ENCODE measurements at places on chromosomes 6 and 20. TPM values are rescaled to one million over a fixed set of nuclear protein-coding genes. Genes with fewer than 3 reads are reported as not detected.

MMS22L gene
- 64.2 TPM for total RNA-seq

DNA sequence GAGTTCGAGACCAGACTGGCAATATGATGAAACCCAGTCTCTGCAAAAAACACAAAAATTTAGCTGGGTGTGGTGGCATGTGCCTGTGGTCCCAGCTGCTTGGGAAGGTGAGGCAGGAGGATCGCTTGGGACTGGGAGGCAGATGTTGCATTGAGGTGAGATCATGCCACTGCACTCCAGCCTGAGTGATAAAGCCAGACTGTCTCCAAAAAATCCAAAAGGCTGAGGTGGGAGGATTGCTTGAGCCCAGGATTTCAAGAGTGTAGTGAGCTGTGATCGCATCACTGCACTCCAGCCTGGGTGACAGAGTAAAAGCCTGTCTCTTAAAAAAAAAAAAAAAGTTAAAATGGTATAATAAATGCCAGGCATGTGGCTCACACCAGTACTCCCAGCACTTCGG, 1.3 kb upstream of the PTCRA start:
- no peak overlapping the region for H3K4me3 ChIP-seq
- DNase-seq, result no peak
- no peaks in the 10 kb centered on the region for H3K27me3 ChIP-seq
- H3K36me3 ChIP-seq, result no peaks in the 10 kb centered on the region

DNA sequence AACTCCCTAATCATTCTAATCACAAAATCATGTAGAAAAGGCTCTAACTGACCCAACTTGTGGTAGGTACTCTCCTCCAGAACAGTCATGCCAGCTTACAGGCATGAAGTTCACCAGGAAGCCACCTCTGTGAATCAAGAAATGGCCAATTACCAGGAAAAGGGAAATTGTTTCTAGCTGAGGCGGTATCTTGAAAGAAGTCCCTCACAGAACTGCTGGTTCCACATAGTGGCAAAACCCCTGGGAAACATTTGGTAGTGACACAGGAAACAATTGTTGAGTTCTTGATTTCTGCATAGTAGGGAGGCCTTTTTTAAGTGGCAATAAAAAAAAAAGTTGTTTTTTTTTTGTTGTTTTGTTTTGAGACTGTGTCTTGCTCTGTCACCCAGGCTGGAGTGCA, 3.4 kb upstream of the ZHX3 start:
- no peaks in the 10 kb centered on the region for H3K27me3 ChIP-seq
- DNase-seq, result no peak
- H3K4me1 ChIP-seq, result peaks cover 2% of the 10 kb centered on the region
- no peak overlapping the region for H3K4me3 ChIP-seq

- H3K4me1 ChIP-seq, result peaks cover 15% of the 10 kb centered on the region
- H3K27me3 ChIP-seq, result no peaks in the 10 kb centered on the region
- H3K36me3 ChIP-seq, result no peaks in the 10 kb centered on the region
Measured at GRCh38 chr20:57663681-57664451, 43.6 kb upstream of the ZBP1 start.

TGM3 gene
- not detected for total RNA-seq

DNA sequence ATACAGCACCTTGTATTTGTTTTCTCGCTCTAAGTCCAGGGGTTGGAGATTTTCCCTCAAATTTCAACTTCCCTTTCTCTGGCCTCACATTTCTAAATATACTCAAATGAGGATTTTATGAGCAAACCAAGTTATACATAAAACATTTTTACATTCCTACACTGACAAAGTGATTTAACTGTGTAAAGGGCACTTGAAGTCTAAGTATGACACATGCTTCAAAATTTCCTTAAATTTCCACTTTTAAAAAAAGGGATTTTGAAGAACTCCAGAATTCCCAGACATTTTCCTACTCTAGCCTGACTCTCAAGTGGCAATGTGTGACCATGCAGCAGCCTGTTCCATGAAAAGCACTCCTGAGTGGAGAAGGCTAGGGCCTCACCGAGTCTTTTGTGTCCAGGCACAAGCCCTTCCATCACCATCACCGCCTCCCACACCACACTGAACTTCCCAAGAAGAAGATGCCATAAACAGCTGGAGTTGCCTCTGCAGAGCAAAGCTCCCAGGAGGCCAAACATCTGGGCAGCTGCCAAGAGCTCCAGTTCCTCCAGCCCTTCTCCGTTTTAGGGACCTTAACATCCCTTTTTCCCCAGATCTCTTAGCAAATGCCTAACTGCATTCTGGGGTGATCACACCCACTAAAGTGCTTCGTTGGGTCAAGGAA, 68.9 kb downstream of the NCR2 start:
- no peak overlapping the region for H3K4me3 ChIP-seq
- H3K27me3 ChIP-seq, result peaks cover 93% of the 10 kb centered on the region
- no peak overlapping the region for H3K27ac ChIP-seq
- peaks cover 31% of the 10 kb centered on the region for H3K4me1 ChIP-seq

AARS2 gene
- total RNA-seq, result 19.8 TPM

DNA sequence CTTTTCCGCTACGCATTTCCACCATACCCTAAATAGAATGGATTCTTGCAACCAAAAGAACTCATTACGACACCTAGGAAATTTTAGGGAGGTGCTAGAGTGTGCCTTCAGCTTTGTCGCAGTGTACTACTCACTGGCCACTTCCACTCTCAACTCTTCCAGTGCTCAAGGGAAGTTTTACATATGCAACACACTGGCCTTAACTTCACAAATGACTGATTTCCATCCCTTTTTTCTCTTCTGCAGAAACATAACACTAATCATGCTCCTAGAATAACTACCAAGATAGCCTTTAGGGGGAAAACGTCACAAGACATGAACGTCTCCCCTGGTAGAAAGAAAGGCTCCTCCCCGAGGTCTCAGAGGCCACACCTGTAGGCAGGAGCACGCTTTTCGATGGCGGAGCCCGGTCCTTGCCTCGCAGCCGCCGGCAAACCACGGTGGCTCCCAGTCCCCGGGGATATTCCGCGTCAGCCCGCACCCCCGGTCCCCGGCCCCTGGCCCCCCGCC, 584 bp downstream of the LYRM4 start:
- H3K4me1 ChIP-seq, result peaks cover 10% of the 10 kb centered on the region
- DNase-seq, result peak; percentile 89
- peak overlapping the region; percentile 98 for H3K4me3 ChIP-seq
- H3K36me3 ChIP-seq, result peaks cover 4% of the 10 kb centered on the region

GABRR2 gene
- 0.39 TPM for total RNA-seq

DNA sequence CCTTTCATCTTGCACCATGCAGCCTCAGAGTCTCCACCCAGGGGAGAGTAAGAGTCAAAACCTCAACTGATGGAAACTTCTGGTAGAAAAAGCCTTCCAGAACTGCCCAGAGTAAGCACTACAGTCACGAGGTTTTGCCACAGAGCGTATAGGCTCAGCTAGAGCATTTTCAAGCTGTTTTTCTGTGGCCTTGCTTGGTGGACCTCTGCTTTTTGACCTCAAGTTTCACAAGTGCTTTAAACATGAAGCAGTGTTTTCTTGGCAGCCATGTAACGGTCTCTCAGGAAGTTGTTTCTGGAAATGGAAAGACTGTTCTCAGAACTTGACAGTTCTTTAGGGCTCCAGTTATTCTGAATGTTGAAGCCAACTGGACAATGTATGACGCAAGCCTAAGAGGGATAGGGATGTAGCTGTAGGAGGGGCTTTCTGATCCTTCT, 146.5 kb downstream of the ZDHHC14 start:
- no peaks in the 10 kb centered on the region for H3K27me3 ChIP-seq
- H3K4me1 ChIP-seq, result peaks cover 25% of the 10 kb centered on the region
- no peak overlapping the region for H3K27ac ChIP-seq
- no peak overlapping the region for H3K4me3 ChIP-seq

DNA sequence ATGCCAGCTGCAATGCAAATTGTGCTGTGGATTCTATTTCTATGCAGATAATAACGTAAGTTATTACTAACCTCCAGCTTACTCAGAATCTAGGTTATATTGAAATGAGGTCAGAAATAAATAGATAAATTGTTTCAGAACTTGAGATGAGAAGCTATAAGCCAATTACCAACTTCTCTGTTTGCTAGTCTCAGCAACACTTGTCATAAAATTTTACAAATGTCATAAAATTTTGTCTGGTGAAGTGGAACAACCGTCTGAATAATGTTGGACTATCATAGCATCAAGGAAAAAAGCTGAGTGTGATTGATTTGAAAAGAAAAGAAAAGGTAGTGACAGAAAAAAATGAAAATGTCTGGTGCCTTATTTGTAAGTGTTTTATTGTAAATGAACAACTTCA, 36.7 kb downstream of the COL9A1 start:
- no peaks in the 10 kb centered on the region for H3K27me3 ChIP-seq
- H3K4me1 ChIP-seq, result no peaks in the 10 kb centered on the region
- no peak for DNase-seq
- no peak overlapping the region for H3K4me3 ChIP-seq
- no peaks in the 10 kb centered on the region for H3K36me3 ChIP-seq

- H3K27ac ChIP-seq, result no peak overlapping the region
- DNase-seq, result no peak
- no peaks in the 10 kb centered on the region for H3K27me3 ChIP-seq
Measured at GRCh38 chr6:22164236-22164635, 132.6 kb downstream of the PRL start.

DNA sequence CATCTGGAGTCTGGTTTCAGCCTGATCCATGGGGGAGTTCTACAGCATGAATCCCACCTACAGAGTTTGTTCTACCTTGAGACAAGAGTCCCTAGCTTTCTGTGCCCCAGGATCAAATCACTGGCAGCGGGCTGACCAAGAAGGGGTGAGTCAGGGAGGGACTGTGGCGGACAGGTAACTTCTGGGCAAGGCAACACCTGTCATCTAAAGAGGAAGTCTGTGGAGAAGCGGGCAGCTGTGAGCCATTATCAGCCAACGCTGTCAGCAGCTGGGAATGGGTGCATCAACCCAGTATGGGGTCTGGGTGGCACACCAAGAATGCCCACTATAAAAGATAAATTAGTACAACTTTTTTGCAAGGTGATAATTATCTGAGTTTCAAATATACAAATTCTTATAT, 45.9 kb downstream of the UBE3D start:
- no peak overlapping the region for H3K4me3 ChIP-seq
- no peak for DNase-seq
- H3K4me1 ChIP-seq, result no peaks in the 10 kb centered on the region
- no peak overlapping the region for H3K27ac ChIP-seq
- H3K36me3 ChIP-seq, result peaks cover 17% of the 10 kb centered on the region

DNA sequence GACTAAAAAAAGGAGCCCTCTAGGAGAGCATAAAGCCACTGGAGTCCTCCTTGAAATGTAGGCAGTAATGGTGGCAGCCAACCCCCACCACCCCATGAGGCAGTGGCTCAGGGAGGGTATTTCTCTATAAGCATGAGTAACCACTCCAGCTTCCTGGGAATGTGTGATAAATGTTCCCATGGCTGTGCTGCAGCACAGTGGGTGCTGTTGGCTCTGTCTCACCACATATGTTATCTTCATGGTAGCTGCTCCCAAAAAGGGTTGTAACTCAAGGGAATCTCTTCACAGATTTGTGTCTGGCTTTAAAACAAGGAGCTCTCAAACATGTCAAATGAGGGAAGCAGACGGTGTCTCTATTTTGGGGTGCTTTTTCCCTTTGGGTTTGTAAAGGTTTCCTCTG, 7.5 kb upstream of the PHACTR1 start:
- H3K36me3 ChIP-seq, result no peaks in the 10 kb centered on the region
- H3K4me3 ChIP-seq, result no peak overlapping the region
- H3K27me3 ChIP-seq, result no peaks in the 10 kb centered on the region
- H3K27ac ChIP-seq, result no peak overlapping the region
- no peak for DNase-seq

GRCh38 chr6:142558786-142559185, 257.0 kb downstream of the ADGRG6 start:
- no peak for DNase-seq
- H3K4me1 ChIP-seq, result peaks cover 10% of the 10 kb centered on the region
- H3K27ac ChIP-seq, result no peak overlapping the region
- no peaks in the 10 kb centered on the region for H3K36me3 ChIP-seq

DNA sequence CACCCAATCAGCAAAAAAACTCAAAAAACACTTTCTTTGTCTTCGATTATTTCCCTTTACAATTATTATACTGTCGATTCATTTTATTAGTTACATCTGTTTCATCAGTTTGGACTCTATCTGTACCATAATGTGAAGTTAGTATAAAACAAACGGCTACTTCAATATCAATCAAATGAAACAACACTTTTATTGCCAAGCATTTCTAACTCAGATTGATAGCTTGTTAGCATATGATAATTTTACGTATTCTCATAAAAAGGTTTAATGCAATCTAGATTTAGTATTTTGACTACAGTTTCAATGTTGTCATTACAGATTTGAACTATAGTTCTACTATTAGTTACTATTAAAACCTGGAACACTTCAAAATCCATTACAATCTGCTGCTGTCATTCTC, 149.3 kb downstream of the PTPRK start:
- no peak overlapping the region for H3K4me3 ChIP-seq
- no peak overlapping the region for H3K27ac ChIP-seq
- no peaks in the 10 kb centered on the region for H3K36me3 ChIP-seq
- H3K4me1 ChIP-seq, result peaks cover 13% of the 10 kb centered on the region

DNA sequence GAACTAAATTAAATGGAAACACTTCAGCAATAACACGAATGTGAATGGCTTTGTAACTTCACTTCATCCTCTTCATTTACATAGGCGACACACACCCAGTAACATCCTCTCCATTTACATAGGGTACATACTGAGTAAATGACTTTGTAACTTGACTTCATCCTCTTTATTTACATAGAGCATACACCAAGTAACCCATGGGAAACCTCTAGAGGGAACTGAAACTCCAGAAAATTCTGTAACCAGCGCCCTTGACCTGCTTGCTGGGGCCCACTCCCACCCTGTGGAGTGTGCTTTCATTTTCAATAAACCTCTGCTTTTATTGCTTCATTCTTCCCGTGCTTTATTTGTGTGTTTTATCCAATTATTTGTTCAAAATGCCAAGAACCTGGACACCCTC, 81.6 kb upstream of the OPRM1 start:
- H3K4me1 ChIP-seq, result no peaks in the 10 kb centered on the region
- H3K27me3 ChIP-seq, result no peaks in the 10 kb centered on the region
- H3K36me3 ChIP-seq, result no peaks in the 10 kb centered on the region
- no peak overlapping the region for H3K4me3 ChIP-seq
- no peak overlapping the region for H3K27ac ChIP-seq

DNA sequence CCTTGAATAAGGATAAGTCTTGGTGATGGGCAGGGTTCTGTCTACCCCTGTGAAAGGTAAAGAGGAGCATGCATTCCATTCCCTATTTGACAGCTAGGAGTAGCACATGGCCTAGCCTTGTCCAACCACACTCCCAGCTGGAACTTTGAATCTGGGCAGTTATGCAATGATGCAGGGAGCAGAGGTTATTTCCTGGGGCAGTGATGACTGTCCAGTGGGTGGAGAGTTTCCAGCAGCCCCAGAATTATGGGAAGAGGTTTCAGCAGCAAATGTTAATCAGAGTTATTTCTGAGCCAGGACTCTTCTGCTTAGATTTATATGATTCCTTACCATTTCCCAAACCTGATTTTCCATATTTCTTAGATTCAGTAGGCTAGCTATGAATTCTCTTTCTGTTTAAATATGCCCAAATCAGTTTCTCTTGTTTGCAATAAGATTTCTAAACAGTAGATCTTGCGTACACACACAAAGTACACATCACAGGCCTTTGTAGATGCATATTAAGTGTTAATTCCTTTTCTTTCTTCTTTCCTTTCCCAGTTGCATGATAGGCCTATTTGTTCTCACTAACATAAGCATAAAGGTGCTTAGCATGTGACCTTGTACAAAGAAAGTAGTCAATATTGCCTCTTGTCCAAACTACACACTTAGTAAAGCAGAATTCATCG, 17.3 kb upstream of the TXLNB start:
- no peaks in the 10 kb centered on the region for H3K36me3 ChIP-seq
- peaks cover 20% of the 10 kb centered on the region for H3K4me1 ChIP-seq
- no peaks in the 10 kb centered on the region for H3K27me3 ChIP-seq
- H3K27ac ChIP-seq, result no peak overlapping the region
- no peak overlapping the region for H3K4me3 ChIP-seq

Measured in GM23338 (cell line).